ENCODE measurements at places on chromosomes 6 and 20.

GRCh38 chr6:2147766-2148448 is 97.5 kb downstream of the GMDS start:
- no peak for DNase-seq

- no peak for DNase-seq
Measured at GRCh38 chr20:58213121-58213520, 15.3 kb downstream of the ANKRD60 start.

- no peak for DNase-seq
Measured at GRCh38 chr20:17843246-17844132, 125.1 kb downstream of the SNX5 start.

- no peak for DNase-seq
Measured at GRCh38 chr6:1986454-1987243, 258.8 kb downstream of the GMDS start.

GRCh38 chr6:65776332-65776731 is 69.3 kb upstream of the EYS start:
- no peak for DNase-seq
